ENCODE measurements at places on chromosomes 7 and 10. TPM values are rescaled to one million over a fixed set of nuclear protein-coding genes. Genes with fewer than 3 reads are reported as not detected.

OR6B1 gene
- not detected for polyA plus RNA-seq

CDNF gene
- polyA plus RNA-seq: 0.47 TPM

GRCh38 chr7:27889800-27890199, 149.8 kb downstream of the TAX1BP1 start:
- H3K36me3 ChIP-seq: no peaks in the 10 kb centered on the region
- no peak for DNase-seq
- no peak overlapping the region for H3K4me3 ChIP-seq
- no peaks in the 10 kb centered on the region for H3K4me1 ChIP-seq
- H3K27me3 ChIP-seq: no peaks in the 10 kb centered on the region

- H3K27ac ChIP-seq: no peak overlapping the region
- H3K36me3 ChIP-seq: no peaks in the 10 kb centered on the region
- no peaks in the 10 kb centered on the region for H3K4me1 ChIP-seq
- H3K4me3 ChIP-seq: no peak overlapping the region
- DNase-seq: no peak
These were observed 77.6 kb upstream of the IMMP2L start for GRCh38 chr7:111639934-111640333.

DNAH11 gene
- not detected for polyA plus RNA-seq

GRCh38 chr10:103733045-103733419, 122.3 kb downstream of the SH3PXD2A start:
- no peaks in the 10 kb centered on the region for H3K4me1 ChIP-seq
- H3K27ac ChIP-seq: no peak overlapping the region
- H3K36me3 ChIP-seq: no peaks in the 10 kb centered on the region
- no peaks in the 10 kb centered on the region for H3K27me3 ChIP-seq

- DNase-seq: peak; percentile 50
- no peaks in the 10 kb centered on the region for H3K27me3 ChIP-seq
- peak overlapping the region; percentile 81 for H3K27ac ChIP-seq
These were observed 628 bp downstream of the PARP12 start for GRCh38 chr7:140062118-140062527.

Measured in CD8-positive, alpha-beta memory T cell (primary cell).